ENCODE measurements at places on chromosomes 3 and 15.

DNA sequence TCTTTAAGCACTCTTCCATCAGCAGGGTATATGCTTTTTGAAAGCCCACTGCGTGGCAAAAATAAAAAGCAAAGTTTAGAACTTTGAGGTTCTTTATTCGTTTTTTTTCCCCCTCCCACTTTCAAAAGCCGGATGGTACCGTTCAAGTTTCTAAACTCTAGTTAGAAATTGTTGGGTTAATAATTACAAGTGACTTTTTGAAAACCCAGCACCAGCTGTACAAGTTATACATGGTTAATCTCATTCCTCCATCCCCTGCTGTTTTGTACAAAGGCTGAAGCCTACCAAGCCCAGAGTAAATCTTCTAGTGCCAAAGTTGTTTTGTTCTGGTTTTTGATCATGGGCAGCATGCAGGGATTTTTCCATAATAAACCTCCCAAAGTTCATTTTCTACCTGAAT lies 48.6 kb downstream of the WDR72 start:
- peak; percentile 1 for DNase-seq

DNA sequence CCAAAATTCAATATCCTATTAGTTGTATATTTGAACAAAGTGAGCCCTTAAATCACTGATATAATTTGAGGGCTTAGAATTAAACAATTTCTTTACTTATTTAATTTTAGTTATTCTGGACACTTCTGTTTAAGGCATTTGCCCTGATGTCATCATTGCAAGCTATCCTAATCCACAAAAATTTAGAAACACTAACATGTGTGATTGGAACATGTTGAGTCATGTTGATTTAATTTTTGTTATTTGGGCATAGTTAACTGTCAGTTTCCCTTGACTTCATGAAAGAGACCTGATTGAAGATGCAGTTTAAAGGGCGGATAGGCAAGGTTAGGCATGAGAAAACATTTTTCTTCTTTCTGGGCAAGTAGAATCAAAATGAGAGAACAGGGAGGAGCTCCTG lies 682.6 kb downstream of the ROBO1 start:
- DNase-seq = no peak

DNA sequence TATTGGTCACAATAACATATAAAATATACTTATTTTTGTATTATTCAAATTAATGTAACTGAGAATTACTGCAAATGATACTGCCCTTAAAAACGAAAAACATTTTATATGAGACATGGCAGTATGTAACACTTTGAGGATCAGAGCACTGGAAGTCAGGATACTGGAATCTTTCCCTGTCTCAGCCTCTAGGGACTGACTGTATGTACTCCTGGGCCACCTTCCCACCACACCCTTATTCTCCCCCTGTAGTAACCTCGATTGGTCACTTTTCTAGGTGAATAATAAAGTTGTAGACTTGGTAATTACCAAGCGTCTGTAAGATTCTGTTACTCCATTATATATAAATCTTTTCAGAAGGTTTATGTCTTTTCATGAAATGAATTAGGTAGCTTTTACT lies 43.0 kb downstream of the LRRC49 start:
- no peak for DNase-seq

DNA sequence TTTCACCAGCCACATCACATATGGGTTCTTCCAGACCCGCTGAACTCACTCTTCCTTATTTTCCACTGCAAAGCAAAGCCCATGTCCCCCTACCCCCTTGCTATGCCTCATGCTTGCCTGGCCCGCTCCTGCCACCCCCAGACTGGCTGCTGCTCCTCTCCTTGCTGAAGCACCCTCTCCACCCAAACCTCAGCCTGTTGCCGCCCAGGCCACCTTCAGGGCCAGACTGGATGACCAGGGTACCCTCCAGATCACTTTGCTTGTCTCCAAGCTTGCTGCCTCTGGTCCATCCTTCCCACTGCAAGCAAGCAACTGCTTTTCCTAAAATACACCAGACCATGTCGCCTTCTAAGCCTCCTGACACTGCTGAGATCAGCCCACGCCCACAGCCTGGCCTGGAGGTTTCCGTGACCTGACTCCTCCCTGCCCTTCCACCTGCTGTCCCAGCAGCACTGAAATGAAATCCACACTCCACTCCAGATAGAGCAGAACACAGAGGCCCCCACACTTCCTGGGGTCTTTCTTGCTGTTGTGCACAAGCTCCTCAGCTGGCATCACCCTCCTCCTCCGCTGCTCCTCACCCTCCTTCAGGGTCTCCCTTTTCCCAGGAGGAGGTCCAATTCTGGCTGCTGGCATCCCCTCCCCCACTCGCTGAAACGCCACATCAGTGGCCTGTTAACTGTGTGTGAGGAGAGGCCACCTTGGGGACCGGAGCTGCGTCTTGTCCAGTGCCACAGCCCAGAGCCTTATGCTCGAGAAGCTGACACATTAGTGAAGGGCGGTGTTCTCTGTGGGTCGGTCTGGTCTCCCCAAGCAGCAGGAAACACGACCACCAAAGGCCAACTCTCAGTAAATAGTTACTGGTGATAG lies 99.1 kb downstream of the ADCY5 start:
- DNase-seq = no peak

GRCh38 chr3:120907659-120908029 lies 361 bp upstream of the STXBP5L start:
- DNase-seq = no peak

DNA sequence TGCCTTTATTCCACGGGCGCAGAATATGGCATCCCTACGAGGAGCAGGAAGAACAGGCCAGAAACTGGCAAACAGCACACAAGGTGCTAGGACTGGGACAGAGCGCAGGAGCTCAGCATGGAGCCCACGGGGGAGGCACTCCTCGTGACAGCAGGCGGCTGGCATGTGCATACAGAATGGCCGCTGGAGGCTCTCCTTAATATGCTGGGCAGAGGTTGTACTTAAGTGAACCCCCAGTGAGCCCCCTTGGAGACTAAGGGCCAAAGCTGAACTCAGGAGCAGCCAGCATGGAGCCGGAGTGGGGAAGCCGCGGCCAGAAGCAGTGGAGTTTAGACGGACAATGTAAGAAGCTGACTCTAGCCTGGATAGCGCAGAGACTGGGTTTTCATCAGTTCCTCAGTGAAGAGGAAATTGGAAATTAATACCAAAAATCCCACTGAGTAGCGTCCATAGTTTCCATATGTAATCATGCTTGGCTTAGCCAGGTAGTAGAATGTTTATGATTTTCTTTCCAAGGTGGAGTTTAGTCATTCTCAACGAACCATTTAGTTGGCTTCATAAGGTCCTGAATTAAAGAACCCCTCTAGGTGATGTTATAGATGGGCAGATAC lies 69.4 kb downstream of the EPHB3 start:
- no peak for DNase-seq

GRCh38 chr3:117735481-117736101 lies 1026.0 kb downstream of the TUSC7 start:
- no peak for DNase-seq

- DNase-seq = no peak
These were observed 34.8 kb downstream of the ZMAT3 start for GRCh38 chr3:179036626-179037300.

DNA sequence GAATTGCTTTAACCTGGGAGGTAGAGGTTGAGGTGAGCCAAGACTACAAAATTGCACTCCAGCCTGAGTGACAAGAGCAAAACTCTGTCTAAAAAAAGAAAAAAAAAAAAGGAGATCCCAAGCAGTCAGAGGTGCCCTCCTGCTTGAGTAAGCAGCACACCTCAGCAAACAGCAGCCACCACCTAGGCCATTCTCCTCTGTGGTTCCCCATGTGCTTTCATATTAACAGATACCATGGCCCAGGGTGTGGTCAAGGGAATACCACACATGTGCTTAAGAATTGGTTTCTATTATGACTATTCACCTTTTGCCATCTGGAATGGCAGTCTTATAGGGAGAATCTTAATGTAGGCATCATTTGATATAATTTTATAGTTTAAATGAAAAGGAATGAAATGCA lies 24.7 kb upstream of the CSPG5 start:
- no peak for DNase-seq

GRCh38 chr15:48533982-48534381 lies 111.5 kb downstream of the FBN1 start:
- peak; percentile 42 for DNase-seq

All from A673 (cell line).